Activated CD8-positive, alpha-beta T cell treated with anti-CD3 and anti-CD28 coated beads, Interleukin-2, amount 10 ng/mL, durations not matched to agents 7 days and 5 days (primary cell): ENCODE measurements at places on chromosomes 4 and X. TPM values are rescaled to one million over a fixed set of nuclear protein-coding genes. Genes with fewer than 3 reads are reported as not detected.

DNA sequence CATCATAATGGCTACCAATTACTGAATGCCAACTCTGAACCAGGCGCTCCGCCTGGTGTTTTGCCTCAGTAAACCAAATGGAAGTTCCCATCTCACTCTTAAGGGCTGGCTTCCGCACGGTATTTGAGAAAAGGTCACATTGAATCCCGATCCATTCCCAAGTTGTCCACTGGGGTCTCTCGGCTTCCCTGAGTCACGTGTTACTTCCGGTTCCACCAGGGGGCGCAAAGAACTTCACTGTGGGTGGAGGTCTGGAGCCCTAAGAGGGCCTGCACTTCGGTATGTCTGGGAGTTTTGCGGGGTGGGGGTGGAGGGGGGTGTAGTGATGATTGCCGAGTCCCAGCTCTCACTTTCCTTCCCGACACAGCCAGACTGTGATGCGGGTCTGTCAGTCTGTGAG lies 13.4 kb upstream of the NHS start:
- no peaks in the 10 kb centered on the region for H3K4me1 ChIP-seq
- H3K27ac ChIP-seq: no peak overlapping the region
- H3K4me3 ChIP-seq: no peak overlapping the region
- no peak for DNase-seq
- H3K27me3 ChIP-seq: peaks cover 2% of the 10 kb centered on the region
- no peaks in the 10 kb centered on the region for H3K36me3 ChIP-seq

Gene SSX4
- total RNA-seq: not detected

DNA sequence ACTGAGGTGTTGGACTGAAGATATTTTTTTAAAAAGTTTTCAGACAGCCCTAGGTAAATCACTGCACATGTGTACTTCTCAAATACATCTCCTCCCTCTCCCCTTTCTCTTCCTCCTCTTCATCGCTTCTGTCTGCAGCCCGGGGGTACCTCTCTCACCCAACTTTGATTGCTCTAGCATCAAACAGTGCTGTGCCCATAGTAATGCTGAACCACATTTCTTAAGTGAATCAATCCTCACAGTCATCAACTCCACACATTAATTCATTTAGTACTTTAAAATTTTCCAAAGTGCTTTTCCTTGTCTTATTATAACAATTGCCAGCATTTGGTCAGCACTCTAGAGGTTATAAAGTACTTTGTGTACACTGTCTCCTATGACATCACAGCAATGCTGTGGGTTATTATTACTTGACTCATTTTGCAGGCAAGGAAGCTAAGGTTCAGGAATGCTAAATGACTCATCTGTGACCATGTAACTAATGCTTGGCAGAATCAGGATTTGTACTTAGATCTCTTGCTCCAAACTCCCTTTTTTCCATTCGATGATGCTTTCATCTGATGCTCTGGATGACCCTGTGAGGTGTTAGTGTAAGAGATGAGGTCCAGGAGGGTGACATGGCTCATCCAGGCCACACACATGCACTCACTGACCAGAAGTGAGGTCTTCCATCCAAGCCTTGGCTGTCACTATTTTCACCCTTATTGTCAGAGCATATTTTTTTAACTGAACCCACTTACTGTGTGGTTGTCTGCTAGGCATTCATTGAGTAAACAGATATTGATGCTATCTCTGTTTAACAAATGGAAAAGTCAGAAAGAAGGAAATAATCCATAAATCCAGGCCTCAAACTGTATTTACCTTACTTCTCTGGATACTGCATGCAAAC lies 58.8 kb downstream of the RHOH start:
- peak overlapping the region; percentile 89 for H3K27ac ChIP-seq
- H3K36me3 ChIP-seq: peaks cover 1% of the 10 kb centered on the region
- DNase-seq: no peak
- H3K4me3 ChIP-seq: peak overlapping the region; percentile 47
- peaks cover 71% of the 10 kb centered on the region for H3K4me1 ChIP-seq

Gene BBS12
- total RNA-seq: 1.3 TPM

DNA sequence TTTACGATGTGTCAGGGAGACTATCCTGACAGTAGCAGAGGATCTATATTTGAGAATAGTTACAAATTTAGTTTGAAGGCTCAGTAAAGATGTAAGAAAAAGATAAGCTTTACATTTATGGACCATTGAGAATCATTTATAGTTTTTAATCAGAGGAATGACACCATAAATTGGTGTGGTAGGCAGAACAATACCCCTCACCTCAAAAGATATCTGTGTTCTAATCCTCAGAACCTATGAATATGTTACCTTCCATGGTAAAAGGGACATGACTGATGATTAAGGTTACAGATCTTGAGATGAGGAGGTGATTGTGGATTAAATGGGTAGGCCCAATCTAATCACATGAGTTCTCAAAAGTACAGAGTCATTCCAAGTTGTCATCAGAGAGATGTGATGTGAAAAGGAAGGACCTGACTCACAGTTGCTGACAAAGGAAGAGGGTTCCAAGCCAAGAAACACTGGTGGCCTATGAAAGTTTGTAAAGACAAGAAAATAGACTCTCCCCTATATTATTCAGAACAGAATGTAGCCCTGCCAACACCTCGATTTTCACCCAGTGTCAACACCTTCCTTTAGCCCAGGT lies 27.0 kb downstream of the EREG start:
- H3K27ac ChIP-seq: no peak overlapping the region
- H3K4me1 ChIP-seq: no peaks in the 10 kb centered on the region
- no peak for DNase-seq
- no peak overlapping the region for H3K4me3 ChIP-seq

- peaks cover 9% of the 10 kb centered on the region for H3K4me1 ChIP-seq
- no peak for DNase-seq
- H3K36me3 ChIP-seq: peaks cover 12% of the 10 kb centered on the region
- H3K27me3 ChIP-seq: no peaks in the 10 kb centered on the region
- no peak overlapping the region for H3K4me3 ChIP-seq
Measured at GRCh38 chr4:148116264-148116663, 325.9 kb downstream of the NR3C2 start.

Gene ITM2A
- 75.9 TPM for total RNA-seq
